Stimulated activated CD8-positive, alpha-beta memory T cell treated with anti-CD3 and anti-CD28 coated beads, Interleukin-15, amount 100 ng/mL, for 24 hours (primary cell): ENCODE measurements at places on chromosomes 2 and 18.
A peak's percentile ranks its signal among the peaks of the same experiment; 100 is the strongest.

- no peak for DNase-seq
Measured at GRCh38 chr2:211026109-211026508, 469.7 kb downstream of the CPS1 start.

DNA sequence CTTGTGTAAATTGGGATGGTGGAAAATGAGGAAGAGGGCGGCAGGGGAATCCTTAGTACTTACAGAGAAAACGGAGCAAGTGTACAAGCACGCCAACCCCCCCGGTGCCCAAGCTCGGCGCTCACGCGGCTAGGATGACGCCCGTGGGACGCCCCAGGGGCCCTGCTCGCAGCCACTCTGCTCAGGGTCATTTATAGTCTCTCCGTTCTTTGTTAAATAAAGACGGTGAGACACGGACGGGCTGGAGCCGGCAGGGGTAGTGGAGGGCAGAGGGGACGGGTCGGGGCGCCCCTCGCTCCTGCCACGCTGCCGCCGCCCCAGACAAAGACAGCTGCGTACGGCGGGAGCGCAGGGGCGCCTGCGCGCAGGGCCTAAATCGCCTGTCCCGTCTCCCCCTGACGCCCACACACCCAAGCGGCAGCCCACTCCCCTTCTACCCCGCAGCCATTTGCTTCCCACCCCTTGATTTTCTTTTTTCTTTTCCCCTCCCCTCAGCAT, 37.8 kb downstream of the PCBP1 start:
- DNase-seq = no peak

- no peak for DNase-seq
Measured at GRCh38 chr18:76524900-76525698, 30.1 kb upstream of the ZNF516 start.

GRCh38 chr18:63074981-63075404, 244.6 kb downstream of the BCL2 start:
- DNase-seq = peak; percentile 27

- no peak for DNase-seq
Measured at GRCh38 chr2:58922245-58922644, 681.1 kb upstream of the FANCL start.

DNA sequence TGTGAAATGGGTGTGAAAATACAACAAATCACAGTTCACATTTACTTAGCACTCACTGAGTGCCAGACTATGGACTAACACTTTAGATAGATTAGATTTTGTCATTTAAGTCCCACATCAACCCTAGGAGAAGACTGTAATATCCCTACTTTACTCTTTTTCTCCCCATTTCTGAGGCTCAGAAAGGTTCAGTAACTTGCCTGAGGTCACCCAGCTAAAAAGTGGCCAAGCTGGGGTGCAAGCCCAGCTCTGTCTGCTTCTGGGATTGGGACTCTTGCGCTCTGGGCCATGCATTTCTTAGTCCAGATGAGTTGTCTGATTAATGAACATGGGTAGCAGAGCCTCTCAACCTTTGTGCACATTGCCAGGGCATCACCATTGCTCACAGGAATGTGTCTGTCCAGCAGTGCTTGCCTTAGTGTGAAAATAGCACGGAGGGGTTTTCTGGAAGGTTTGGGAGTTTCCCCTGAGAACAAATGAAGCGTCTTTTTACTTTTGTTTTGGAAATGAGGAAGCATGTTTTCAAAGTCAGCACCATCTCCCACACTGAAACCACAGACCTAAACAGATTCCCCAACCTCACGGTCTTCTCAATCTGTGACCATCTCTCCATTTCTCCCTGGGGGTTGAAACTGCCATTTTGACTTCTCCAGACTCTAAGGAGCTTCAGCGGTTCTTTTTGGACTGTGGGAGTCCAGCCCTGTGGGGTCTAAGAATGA, 31.9 kb downstream of the NRP2 start:
- DNase-seq = no peak

- DNase-seq = no peak
Measured at GRCh38 chr2:126239320-126239955, 416.5 kb upstream of the GYPC start.

- no peak for DNase-seq
Measured at GRCh38 chr2:191611614-191612013, 66.3 kb upstream of the NABP1 start.

DNA sequence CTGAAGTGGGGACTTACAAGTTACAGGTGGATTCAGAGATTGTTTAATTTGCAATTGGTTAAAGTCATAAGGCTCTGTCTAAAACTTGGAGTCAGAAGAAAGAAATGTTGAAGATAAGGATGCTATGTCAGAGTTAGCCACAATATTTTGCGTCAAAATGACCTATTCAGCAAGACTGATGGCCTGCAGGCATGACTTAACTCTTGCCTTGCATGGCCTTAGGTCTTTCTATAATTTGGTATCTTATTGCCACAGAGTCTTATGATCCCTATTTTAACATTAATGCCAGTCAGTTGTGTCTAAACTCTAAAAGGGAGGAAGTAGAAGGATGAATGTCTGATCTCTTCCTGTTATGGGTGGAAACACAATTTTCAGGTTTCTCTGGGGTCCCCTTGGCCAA, 5.2 kb upstream of the COMMD1 start:
- no peak for DNase-seq

DNA sequence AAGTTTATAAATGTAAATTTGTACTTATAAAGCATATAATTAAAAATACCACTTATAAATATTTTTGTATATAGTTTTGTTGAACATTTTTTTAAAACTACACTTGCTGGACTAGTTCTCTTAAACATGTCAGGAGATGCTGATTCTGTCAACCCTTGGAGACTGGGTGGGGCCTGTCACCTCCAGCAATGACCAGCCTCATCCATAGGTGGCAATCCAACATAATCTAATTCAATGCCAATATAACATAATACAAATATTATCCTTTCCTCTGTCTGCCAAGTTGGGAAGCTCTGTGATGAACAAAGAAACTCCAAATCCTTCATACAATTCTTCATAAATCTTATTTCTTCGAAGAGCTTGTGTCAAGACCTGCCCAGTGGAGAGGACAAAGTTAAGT, 140.4 kb downstream of the RBMS1 start:
- DNase-seq = no peak

DNA sequence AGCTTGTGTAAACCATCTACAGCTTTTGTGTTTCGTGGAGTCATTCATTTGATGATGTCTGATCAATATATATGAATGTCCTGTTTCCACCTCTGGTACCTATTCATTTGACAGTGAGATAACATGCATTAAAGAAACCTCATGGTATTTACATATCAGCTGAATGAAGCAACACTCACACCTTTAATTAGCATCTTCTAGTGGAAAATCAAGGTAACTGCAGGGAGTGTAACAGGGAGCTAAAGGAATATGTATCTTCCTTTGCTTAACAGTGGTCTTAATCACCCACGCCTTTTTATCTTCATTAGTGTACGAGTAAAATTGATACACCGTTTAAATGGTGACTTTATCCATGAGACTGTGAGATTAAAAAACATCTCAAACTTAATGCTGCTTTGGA, 15.6 kb downstream of the SLC39A10 start:
- no peak for DNase-seq

- no peak for DNase-seq
Measured at GRCh38 chr2:114859726-114860510, 417.5 kb downstream of the DPP10 start.

DNA sequence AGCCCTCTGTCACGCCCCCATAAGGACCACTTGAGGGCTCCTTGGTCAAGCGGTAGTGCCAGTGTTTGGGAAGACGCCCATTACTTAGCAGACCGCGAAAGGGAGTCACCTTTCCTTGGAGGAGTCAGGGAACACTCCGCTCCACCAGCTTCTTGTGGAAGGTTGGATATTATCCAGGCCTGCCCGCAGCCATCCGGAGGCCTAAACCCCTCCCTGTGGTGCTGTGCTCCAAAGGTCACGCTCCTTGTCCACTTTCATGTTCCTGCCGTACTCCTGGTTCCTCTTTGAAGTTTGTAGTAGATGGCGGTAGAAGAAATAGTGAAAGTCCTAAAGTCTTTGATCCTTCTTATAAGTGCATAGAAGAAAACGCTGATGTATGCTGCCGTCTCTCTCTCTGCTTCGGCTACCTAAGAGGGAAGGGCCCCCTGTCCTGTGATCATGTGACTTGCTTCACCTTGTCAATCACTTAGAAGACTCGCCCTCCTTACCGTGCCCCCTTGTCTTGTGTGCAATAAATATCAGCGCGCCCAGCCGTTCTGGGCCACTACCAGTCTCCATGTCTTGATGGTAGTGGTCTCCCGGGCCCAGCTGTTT, 1.7 kb upstream of the CATIP start:
- DNase-seq = no peak

GRCh38 chr2:231360401-231360800, 35.1 kb upstream of the B3GNT7 start:
- no peak for DNase-seq

GRCh38 chr2:209976698-209977385, 25.6 kb upstream of the RPE start:
- no peak for DNase-seq
